CD8-positive, alpha-beta T cell (primary cell): ENCODE measurements at places on chromosomes 7 and 10.

GRCh38 chr10:33723181-33723580, 388.7 kb upstream of the NRP1 start:
- DNase-seq = no peak

DNA sequence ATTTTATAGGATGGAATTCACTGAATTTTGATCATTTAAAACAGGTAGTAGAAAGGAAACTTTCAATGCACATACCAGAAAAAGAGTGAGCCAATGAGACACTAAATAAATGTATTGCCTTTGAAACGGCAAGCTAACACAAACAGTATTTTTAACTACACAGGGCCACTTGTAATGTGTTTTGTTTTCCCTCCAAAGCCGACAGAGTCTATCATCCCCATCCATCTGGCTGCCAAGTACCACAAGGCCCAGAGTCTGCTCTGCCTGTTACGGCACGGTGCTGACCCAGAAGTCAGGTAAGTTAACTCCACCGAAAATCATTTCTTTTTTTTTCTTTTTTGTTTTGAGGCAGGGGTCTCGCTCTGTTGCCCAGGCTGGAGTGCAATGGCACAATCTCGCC, 1.5 kb downstream of the ANKRD61 start:
- DNase-seq = no peak

- no peak for DNase-seq
Measured at GRCh38 chr10:83492004-83492403, 647.3 kb upstream of the GHITM start.

DNA sequence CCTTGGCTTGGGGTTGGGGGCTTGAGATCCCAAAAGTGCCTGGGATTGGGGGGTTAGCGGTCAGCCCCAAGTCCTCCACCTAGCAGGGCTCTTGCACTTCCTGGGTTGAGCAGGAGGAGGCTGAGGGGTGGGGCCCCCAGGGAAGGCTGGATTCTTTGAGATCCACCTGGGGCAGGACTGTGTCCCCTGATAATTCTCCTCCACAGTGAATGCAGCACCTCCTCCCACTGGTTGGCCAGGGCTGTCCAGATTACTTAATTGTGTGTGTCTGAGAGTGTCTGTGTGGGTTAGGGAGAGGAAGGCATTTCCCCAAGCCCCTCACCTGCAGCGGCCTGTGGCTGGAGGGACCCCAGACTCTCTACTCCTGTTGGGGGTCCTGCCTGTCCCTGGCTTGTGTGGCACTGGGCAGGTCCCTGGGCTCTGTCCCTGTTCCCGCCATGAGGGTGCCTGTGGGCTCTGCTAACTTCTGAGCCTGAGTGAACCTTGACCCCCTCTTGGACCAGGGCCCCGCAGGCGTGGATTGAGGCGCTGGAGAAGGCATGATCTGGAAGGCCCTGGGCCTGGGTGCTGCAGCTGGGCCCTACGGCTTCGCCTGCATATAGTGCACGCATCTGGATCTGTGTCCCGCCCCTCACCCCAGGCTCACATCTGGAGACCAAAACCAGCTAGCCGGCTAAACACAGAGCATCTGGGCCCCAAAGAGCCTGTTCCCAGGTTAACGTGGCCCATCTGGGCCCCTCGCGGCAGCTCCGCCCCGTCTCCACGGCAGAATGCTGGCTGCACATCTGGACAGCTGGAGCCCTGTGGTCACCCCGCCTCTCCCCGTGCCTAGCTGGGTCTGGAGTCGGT, 10.4 kb downstream of the TMEM270 start:
- no peak for DNase-seq

GRCh38 chr7:85688712-85689111, 501.9 kb upstream of the SEMA3D start:
- DNase-seq = no peak

- DNase-seq = no peak
Measured at GRCh38 chr7:66105263-66105748, 9.3 kb upstream of the CRCP start.

DNA sequence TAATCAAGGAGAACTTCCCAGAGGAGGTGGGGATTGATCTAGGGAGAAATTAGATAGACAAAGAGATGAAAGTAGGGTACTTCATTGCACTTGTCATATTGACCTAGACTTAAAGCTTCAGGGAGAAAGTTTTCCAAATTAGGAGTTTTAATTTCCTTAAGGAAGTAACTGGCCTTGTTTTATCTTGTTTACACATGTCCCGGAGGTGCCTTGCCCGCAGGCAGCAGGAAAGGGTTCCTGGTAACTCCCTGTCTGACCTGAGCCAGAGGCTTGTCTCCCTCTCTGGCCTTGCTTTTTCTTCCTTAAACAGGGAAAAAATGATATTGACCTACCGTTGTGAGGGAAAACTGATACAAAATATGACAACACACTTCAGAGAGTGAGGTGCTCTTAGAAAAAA, 181.6 kb downstream of the EVX1 start:
- DNase-seq = no peak

DNA sequence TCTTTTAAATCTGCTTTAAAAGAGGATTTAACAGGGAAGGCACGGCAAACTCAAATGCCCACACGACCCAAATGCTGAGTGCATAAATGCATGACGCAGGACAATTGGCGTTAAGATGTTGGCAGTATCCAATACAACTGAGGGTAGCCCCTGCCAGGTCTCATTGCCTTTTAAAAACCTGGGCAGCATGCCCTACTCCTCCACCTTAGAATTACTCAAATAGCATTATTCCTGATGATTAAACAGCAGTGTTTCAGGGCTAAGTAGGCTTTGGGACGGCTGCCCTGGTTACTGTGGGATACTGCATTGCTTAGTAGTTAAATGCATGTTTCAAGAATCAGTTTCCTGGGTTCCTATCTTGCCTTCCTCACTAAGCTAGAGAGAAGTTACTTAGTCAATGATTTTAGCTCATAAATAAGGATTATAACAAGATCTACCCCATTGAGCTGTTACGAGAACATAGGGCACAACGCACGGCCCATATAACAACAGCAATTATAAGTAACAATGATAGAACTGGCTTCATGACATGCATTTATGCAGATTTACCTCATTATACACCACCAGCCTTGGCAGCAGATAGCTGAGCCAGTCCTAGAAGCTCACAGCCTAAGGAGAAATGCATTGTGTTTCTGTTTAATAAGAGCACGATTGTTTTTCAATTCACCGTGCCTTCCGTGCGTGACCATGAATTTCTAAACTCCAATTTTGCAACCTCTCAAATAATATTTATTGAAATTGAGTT, 7.9 kb downstream of the TUBAL3 start:
- no peak for DNase-seq

GRCh38 chr10:88118729-88119128, 255.3 kb downstream of the PTEN start:
- DNase-seq = no peak

GRCh38 chr7:95335093-95335492, 10.8 kb upstream of the PON1 start:
- DNase-seq = no peak

- no peak for DNase-seq
Measured at GRCh38 chr10:79402951-79403350, 42.5 kb downstream of the ZCCHC24 start.

DNA sequence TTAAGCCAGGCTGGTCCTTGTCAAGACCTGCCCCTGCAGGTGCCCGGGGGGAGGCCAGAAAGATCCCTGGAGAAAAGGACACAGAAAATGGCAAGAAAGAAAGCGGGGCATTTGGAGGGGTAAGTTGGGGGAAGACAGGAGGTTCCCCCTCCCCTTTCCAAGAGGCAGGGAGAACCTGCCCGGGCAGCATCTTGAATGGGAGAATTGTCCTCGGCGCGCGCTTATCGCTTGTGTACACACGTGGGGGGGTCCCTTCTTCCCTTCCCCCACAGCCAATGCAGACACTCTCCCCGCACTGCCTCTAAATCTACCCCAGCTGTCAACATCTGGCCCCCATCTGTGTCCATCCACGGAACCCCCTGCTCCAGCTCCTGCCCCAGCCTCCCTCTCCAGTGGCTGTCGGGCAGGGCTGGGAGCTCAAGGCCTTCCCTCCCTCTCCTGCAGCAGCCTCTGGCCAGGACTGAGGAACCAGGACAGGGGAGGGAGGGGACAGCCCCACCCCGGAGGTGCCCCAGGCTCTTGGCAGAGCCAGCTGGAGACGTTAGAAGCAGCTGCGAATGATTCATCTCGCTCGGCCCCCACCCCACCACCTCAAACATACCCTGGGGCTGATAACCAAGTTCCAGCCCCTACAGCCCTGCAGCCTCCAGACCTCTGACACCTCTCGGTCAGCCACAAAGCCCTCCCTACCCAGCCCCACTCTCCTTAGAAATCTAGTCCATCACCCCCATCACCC, 25.3 kb downstream of the EPHB4 start:
- DNase-seq = no peak

DNA sequence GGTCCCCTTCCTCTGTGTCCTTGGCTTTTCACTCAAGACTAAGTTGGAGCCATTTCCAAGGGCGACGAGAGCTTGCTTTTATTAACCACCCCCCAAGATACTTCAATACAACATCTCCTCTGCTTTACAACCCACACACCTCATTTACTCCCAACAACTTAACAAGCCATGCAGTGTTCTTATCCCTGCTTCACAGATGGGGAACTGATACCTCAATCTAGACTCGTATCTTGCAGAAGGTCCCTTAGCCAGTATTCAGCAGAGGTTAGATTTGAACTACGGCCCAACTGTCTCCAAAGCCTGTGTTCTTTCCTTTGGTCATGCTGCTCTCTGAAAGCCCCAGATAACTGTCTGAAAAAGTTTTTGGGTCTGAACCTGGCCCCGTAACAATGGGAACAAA, 444.8 kb downstream of the GRID1 start:
- DNase-seq = no peak

DNA sequence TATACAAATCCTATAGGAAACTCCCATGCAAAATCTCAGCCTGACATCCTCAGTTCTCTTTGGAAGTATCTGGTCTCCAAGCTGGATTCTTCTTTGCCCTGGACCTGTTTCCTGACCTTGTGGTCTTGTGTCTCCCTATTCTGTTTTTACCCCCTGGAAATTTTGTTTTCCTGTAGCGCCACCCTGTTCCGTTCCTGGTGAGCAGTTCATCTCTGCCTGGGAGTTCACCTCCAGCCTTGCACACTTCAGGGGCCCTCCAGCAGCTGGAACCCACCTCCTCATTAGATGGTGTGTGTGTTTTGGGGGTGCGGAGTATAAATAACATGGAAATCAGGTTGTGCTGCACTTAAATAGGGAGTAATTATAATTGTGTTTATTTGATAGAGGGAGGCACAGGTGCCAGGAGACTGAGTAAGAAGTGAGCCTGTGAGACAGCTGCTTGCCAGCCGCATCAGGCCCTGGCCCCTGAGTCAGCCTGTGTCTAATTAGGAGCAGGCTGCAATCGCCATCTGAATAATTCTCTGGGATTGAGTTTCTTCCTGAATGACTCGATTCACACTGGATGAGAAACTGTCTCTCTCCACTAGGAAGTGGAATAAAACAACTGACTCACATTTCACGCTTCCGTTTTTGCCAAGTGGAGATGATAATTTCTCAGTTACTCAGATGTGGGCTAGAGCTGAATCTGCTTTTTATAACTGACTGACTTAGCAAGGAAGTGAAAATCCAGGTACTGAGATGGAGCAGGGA, 69.4 kb upstream of the HECTD2 start:
- DNase-seq = no peak

DNA sequence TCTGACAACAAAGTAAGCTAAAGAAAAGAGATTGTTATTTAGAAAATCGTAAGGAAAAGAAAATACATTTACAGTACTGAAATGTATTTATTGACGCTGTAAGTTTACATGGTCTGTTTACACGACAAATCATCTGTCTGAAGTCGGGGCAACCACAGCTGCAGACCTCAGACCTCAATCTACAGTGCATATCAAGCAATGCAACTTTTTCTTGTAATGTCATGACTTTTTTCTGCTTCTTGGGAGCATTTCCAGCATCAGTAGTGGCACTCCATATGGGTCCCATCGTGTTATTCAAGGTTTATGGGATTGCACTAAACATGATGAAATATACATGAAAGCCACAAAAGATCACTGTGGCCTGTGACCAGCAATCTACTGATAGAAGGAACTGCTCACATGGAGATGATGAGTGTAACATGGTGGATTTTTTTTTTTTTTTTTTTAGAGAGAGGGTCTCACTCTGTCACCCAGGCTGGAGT, 77.1 kb downstream of the MTPN start:
- DNase-seq = no peak

DNA sequence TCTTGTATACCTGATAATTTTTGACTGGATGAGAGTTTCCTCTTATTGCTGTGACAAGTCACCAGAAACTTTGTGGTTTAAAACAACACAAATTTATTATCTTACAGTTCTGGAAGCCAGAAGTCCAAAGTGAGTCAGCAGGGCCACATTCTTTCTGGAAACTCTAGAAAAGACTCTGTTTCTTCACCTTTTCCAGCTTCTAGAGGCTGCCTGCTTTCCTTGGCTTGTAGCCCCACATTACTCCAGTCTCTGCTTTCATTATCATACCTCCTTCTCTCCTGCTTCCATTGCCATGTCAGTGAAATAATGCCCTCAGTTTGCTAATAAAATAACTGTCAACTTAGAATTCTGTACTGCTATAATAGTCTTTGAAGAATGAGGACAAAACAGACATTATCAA, 65.3 kb downstream of the VCL start:
- DNase-seq = no peak

- no peak for DNase-seq
Measured at GRCh38 chr7:2805213-2805944, 38.7 kb downstream of the GNA12 start.

DNA sequence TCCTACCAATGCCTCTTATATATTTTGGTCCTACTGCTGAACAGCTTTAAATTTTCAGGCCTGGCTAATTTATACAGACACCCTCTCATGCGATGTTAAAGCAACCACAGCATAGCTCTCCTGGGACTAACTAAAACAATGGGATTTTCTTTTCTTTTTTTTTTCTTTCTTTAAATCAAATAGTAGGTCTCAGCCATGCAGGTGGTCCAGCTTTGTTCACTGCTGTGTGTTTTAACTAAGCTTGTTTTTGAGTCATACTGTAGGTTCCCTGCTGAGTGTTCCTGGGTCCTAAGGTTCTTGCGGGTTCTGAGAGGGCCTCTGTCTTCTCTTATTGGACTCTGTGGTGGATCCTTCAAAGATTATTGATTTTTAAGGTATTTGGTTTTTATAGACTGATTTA, 113.1 kb upstream of the SORCS1 start:
- DNase-seq = no peak

DNA sequence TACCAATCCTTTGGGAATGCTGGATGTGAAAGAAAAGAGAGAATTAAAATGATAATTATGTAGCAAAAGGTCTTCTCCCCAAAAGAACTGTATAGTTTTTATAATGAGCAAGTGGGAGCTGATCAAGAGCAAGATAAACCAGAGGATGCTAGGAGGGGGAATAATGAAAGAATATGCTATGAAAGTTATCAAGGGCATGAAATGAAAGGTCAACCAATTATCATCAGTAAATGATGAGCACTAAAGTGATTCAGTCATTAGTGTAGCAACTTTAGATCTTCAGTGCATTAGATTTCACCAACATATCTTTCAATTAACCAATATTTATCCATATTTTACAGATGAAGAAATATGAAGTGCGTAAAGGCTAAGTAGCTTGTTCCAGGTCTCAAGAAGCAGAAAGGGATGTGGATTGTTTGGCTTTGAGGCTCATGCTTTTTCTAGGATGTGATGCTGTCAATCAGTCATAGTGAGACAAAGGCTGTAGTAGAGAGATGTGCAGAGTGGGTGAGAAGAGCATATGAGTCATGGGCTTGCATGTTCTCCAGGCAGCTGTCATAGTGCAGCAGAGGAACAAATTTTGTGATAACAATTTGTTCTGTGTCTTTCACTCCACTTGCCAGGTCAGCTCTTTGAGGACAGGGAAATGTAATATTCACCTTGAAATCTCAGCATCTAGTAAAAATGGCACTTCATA, 5.7 kb upstream of the OR2F2 start:
- no peak for DNase-seq
